ENCODE measurements at places on chromosomes 3 and 15. TPM values are rescaled to one million over a fixed set of nuclear protein-coding genes. Genes with fewer than 3 reads are reported as not detected.
A peak's percentile ranks its signal among the peaks of the same experiment; 100 is the strongest.

CFAP91 gene
- total RNA-seq, result 1.4 TPM

C3orf33 gene
- total RNA-seq, result 4.5 TPM

- H3K4me3 ChIP-seq, result peak overlapping the region; percentile 37
- no peak for DNase-seq
- no peak overlapping the region for H3K27ac ChIP-seq
- peaks cover 8% of the 10 kb centered on the region for H3K4me1 ChIP-seq
- H3K27me3 ChIP-seq, result peaks cover 28% of the 10 kb centered on the region
These were observed 777 bp downstream of the GPR160 start for GRCh38 chr3:170038434-170039110.

GRCh38 chr3:178485756-178486155 lies 50.5 kb upstream of the KCNMB2 start:
- H3K27ac ChIP-seq, result no peak overlapping the region
- H3K27me3 ChIP-seq, result no peaks in the 10 kb centered on the region
- H3K36me3 ChIP-seq, result no peaks in the 10 kb centered on the region
- peaks cover 6% of the 10 kb centered on the region for H3K4me1 ChIP-seq
- no peak overlapping the region for H3K4me3 ChIP-seq

- H3K4me3 ChIP-seq, result no peak overlapping the region
- peaks cover 5% of the 10 kb centered on the region for H3K4me1 ChIP-seq
- no peak overlapping the region for H3K27ac ChIP-seq
- peaks cover 11% of the 10 kb centered on the region for H3K36me3 ChIP-seq
- H3K27me3 ChIP-seq, result no peaks in the 10 kb centered on the region
These were observed 219.0 kb downstream of the ITPR1 start for GRCh38 chr3:4712109-4712508.

GRCh38 chr15:68383161-68384074 lies 48.5 kb downstream of the ITGA11 start:
- no peak overlapping the region for H3K27ac ChIP-seq
- peaks cover 4% of the 10 kb centered on the region for H3K27me3 ChIP-seq
- H3K36me3 ChIP-seq, result no peaks in the 10 kb centered on the region
- no peak overlapping the region for H3K4me3 ChIP-seq
- H3K4me1 ChIP-seq, result peaks cover 5% of the 10 kb centered on the region

DNA sequence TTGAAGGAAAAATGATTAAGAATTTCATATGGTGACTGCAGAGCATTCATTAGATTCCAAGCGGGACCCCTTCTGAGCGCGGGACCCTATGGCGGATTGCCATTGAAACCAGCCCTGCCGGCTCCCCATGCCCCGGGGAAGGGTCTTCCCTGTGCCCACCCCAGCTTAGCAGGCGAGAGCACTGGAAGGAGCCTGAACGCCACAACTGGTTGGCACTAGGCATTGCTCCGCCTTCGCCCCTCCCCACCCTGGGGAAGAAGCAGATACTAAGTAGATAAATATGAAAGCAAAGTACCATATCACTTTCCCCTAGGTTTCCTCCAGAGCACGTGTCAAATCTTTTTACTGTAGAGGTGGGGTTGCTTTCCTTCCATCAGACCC lies 70.7 kb downstream of the CYP19A1 start:
- H3K36me3 ChIP-seq, result no peaks in the 10 kb centered on the region
- no peak for DNase-seq
- H3K27ac ChIP-seq, result no peak overlapping the region
- H3K27me3 ChIP-seq, result peaks cover 25% of the 10 kb centered on the region
- H3K4me3 ChIP-seq, result peak overlapping the region; percentile 34

MEX3B gene
- 7.7 TPM for total RNA-seq

GP5 gene
- total RNA-seq, result 0.35 TPM

DNA sequence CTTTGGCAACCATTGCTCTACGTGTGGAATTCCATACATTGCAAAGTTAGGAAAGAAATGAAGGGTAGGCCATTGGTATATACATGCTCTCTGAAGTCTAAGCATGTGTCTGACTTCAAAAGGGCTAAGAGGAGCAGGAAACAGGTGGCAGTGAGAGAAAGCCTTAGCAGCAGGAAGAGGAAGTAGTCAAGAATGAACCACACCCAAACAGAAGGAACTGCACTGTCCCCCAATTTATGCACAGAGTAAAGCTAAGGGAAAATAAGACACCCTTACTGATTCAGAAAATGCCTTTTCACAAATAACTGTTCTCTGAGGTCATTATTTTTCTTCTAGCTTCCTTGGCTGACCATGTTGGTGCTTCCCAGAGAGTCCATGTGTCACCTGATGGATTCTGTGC lies 575.4 kb downstream of the NTRK3 start:
- DNase-seq, result no peak
- H3K4me1 ChIP-seq, result no peaks in the 10 kb centered on the region
- H3K27me3 ChIP-seq, result peaks cover 2% of the 10 kb centered on the region
- H3K4me3 ChIP-seq, result no peak overlapping the region
- H3K36me3 ChIP-seq, result no peaks in the 10 kb centered on the region

GRCh38 chr3:28935146-28935545 lies 345.7 kb upstream of the RBMS3 start:
- DNase-seq, result no peak
- no peaks in the 10 kb centered on the region for H3K36me3 ChIP-seq
- no peak overlapping the region for H3K27ac ChIP-seq
- H3K4me1 ChIP-seq, result no peaks in the 10 kb centered on the region

BFSP2 gene
- total RNA-seq, result not detected

DNA sequence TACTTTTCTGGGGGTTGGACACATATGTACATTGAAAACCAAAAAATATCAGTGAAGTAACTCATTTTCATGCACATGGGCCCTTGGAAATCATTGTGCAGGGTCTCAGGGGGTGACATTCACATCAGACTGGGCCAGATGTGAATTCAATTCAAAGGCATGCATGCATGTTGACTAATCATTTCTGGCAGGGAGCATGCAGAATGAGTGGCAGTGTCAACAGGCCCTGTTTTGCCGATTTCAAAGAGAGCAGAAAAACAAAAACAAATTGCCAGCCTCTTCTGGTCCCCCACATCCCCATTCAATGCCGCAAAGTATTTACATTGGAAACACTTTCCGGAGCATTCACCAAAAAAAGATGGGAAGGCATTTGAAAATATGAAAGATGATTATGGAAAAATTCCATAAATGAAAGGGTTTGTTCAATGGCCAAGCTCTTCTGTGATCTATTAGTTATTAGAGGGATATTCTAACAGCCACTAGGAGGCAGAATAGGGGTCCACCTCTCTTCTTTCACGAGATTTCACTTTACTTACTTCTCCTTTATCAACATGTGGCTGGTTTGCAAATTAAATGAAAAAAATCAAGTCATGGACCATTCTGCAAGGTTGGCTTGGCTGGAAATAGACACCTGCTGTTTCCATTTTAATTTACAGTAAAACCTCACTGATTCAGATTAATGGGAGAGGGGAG lies 119.9 kb upstream of the FEZF2 start:
- H3K4me1 ChIP-seq, result no peaks in the 10 kb centered on the region
- H3K27me3 ChIP-seq, result no peaks in the 10 kb centered on the region
- no peaks in the 10 kb centered on the region for H3K36me3 ChIP-seq
- DNase-seq, result no peak

- no peak overlapping the region for H3K4me3 ChIP-seq
- peaks cover 4% of the 10 kb centered on the region for H3K36me3 ChIP-seq
- peaks cover 12% of the 10 kb centered on the region for H3K4me1 ChIP-seq
- DNase-seq, result no peak
- no peaks in the 10 kb centered on the region for H3K27me3 ChIP-seq
- H3K27ac ChIP-seq, result no peak overlapping the region
These were observed 4.0 kb upstream of the IL17RE start for GRCh38 chr3:9898467-9899241.

GRCh38 chr15:49472338-49472737 lies 49.3 kb downstream of the FGF7 start:
- no peaks in the 10 kb centered on the region for H3K27me3 ChIP-seq
- H3K4me1 ChIP-seq, result no peaks in the 10 kb centered on the region
- no peak overlapping the region for H3K27ac ChIP-seq
- DNase-seq, result no peak
- no peak overlapping the region for H3K4me3 ChIP-seq

ALS2CL gene
- 5.1 TPM for total RNA-seq

GOLGA6D gene
- total RNA-seq, result 0.09 TPM

DNA sequence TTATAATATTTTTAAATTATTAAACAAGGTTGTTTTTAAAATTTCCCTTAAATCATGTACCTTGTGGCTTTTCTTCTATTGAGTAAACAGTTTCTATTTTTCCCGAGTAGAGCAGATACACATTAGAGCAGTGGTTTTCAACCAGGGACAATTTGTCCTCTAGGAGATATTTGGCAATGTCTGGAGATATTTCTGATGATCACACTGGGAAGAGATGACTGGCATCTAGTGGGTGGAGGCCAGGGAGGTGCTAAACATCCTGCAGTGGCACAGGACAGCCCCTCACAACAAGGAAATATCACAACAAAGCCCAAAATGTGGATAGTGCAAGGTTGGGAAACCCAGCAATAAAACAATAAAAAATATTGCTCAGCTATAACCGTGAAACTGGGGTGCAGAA lies 113.0 kb upstream of the PTPRG start:
- H3K4me1 ChIP-seq, result peaks cover 8% of the 10 kb centered on the region
- H3K4me3 ChIP-seq, result no peak overlapping the region
- no peaks in the 10 kb centered on the region for H3K27me3 ChIP-seq
- no peaks in the 10 kb centered on the region for H3K36me3 ChIP-seq

GRCh38 chr15:83538682-83539081 lies 91.5 kb downstream of the SH3GL3 start:
- DNase-seq, result no peak
- H3K4me3 ChIP-seq, result no peak overlapping the region
- no peak overlapping the region for H3K27ac ChIP-seq
- no peaks in the 10 kb centered on the region for H3K4me1 ChIP-seq

DNA sequence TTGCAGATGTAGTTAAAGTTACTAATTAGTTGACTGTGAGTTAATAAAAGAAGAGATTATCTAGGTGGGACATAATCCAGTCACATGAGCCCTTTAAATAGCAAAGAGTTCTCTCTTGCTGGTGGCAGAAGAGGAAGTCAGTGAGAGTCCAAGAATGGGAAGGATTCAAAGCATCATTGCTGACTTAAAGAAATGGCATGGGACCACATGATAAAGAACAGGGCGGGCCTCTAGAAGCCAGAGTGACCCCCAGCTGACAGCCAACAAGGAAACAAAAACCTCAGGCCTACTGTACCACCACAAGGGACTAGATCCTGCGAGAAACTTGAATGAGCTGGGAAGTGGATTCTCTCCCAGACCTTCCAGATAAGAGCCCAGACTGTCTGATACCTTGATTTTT lies 447.2 kb upstream of the CCDC54 start:
- H3K27ac ChIP-seq, result no peak overlapping the region
- no peaks in the 10 kb centered on the region for H3K27me3 ChIP-seq
- no peaks in the 10 kb centered on the region for H3K36me3 ChIP-seq
- no peak overlapping the region for H3K4me3 ChIP-seq

DNA sequence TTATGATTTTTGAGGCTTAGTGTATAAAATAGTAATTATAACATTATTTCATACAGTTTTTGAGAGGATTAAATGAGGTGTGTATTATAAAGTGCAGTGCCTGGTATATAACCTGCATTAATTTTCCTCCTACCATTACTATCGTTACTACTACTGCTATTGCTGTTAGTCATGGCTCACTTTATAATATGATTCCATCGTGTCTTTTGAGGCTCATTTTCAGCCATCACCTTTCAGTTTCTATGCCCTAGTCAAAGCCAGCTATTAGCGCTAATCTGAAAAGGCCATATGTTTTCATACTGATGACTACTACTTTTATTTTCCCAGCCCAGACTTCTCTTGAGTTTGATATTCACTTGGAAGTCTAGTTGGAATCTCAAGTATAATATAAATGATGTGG lies 5.5 kb downstream of the MEF2A start:
- H3K27me3 ChIP-seq, result no peaks in the 10 kb centered on the region
- no peaks in the 10 kb centered on the region for H3K36me3 ChIP-seq
- no peak overlapping the region for H3K27ac ChIP-seq
- H3K4me1 ChIP-seq, result no peaks in the 10 kb centered on the region
- no peak for DNase-seq

MME gene
- 16.1 TPM for total RNA-seq

DNA sequence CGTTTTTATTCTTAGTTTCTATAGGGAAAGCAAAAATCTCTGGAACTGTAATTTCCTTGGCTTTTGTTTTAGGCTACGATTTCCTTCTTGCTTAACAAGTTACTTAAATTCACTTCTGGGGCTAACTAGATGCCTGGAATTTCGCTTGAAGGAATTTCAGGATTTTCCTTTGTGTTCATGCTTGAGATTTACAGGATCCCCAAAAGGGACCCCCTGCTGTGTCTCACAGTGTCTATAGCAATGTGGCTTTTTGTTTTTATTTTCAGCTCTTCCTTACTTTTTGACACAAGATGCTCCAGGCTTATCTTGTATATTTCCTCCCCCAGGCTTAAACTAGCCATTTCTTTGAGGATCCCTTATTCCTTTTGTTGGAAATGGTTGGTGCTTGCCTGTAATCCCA lies 95.5 kb upstream of the DPPA4 start:
- no peak overlapping the region for H3K27ac ChIP-seq
- H3K4me3 ChIP-seq, result no peak overlapping the region
- no peaks in the 10 kb centered on the region for H3K36me3 ChIP-seq
- H3K4me1 ChIP-seq, result no peaks in the 10 kb centered on the region
- no peak for DNase-seq

GRCh38 chr15:52789601-52790168 lies 451 bp downstream of the ONECUT1 start:
- H3K27ac ChIP-seq, result no peak overlapping the region
- no peaks in the 10 kb centered on the region for H3K36me3 ChIP-seq
- peak; percentile 27 for DNase-seq
- peaks cover 95% of the 10 kb centered on the region for H3K27me3 ChIP-seq
- peak overlapping the region; percentile 47 for H3K4me3 ChIP-seq
- H3K4me1 ChIP-seq, result peaks cover 37% of the 10 kb centered on the region

DNA sequence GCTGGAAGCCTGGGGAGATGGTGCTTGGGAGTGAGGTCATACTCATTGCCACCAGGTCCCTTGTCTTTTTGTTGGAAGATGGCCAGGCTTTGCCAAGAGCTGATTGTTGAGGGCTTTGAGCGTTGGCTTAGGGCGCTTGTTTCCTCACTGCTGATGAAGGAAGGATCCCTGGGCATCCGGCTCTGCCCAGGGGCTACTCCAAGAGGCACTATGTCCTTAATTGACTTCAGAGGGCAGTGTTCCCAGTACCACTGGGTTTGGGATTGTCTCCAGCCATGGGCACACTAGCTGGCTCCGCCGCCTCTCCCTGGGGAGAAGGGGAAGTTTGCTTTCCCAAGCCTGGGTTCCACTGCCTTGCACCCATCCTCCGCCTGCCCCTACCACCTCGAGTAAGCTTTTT lies 57.2 kb upstream of the RGMA start:
- peaks cover 10% of the 10 kb centered on the region for H3K4me1 ChIP-seq
- peaks cover 4% of the 10 kb centered on the region for H3K27me3 ChIP-seq
- H3K4me3 ChIP-seq, result no peak overlapping the region
- no peak for DNase-seq
- H3K27ac ChIP-seq, result no peak overlapping the region
- H3K36me3 ChIP-seq, result no peaks in the 10 kb centered on the region

- H3K27ac ChIP-seq, result no peak overlapping the region
- DNase-seq, result no peak
- no peak overlapping the region for H3K4me3 ChIP-seq
These were observed 41.5 kb downstream of the SAXO2 start for GRCh38 chr15:82303956-82304777.

RLBP1 gene
- total RNA-seq, result not detected

ALDH1A2 gene
- total RNA-seq, result 24.7 TPM
